Fibroblast of lung (primary cell): ENCODE measurements at places on chromosomes 7 and 10.

GRCh38 chr10:119316729-119317097 is 109.3 kb downstream of the GRK5 start:
- peak; percentile 90 for DNase-seq

- no peak for DNase-seq
Measured at GRCh38 chr10:133388973-133389818, 4.8 kb upstream of the MTG1 start.

DNA sequence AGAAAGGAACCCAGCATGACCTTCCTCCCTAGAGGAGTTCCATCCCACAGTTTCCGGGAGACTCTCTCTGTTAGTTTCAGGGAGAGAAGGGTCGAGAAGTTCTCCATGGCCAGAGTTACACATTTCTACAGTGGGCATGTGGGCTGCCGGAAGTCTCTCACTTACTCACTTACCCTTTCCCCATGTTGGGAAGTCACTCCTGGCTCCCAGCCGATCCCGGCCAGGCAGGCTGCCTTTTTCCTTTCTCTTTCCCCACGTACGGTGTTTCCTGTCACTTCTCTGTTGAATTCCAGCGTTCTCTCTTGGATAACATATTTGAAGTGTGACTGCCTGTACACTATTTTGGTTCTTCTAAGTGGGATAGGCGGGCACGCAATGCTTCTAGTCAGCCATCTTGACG is 3.5 kb downstream of the TEX36 start:
- no peak for DNase-seq

DNA sequence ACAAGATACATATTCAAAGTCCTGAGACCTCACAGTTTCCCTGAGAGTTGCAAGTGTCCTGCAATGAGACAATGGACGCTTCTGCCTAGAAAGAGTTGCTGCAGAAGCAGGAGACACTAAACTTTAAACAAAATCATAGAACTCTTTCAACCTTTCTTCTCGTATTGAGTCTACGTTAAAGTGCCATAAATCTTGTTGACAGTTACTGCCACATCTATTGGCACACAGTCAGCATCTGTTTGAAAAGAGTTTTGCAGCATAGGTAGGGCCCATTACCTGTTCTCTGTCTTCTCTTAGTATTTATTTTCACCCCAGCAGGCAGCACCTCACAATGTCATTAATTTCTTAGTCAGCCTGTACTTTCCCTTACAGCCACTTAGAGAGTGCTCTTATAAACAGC is 335.3 kb upstream of the ETV1 start:
- no peak for DNase-seq

- peak; percentile 50 for DNase-seq
Measured at GRCh38 chr7:22116451-22117030, 170.8 kb upstream of the CDCA7L start.
